NCI-H345 (cell line): ENCODE measurements at places on chromosomes 4 and X.
A peak's percentile ranks its signal among the peaks of the same experiment; 100 is the strongest.

GRCh38 chr4:55574252-55574651 lies 17.8 kb downstream of the PDCL2 start:
- DNase-seq, result no peak

GRCh38 chr4:144787365-144788258 lies 141.7 kb downstream of the HHIP start:
- DNase-seq, result no peak

DNA sequence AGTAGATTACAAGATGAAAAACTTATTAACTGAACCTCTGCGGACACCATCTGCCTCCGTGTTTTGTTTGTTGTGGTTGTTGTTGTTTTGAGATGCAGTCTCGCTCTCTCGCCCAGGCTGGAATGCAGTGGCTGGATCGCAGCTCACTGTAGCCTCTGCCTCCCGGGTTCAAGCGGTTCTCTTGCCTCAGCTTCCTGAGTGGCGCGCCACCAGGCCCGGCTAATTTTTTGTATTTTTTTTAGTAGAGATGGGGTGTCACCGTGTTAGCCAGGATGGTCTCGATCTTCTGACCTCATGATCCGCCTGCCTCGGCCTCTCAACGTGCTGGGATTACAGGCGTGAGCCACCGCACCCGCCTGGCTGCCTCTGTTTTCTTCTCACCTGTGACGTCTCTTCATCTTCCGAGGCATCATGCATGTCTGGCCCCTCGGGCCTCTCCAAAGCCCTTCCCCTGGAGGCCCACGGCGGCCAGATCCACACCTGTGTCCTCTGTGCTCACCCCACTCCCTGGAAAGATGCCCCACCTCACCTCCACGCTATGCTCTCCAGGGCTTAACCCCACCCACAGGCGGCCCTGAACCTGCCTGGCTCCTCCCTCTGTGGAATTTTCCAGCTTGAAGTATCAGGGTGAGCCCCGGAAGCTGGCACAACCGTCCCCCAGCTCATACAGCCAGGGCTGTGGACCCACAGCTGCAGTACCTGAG lies 77.0 kb upstream of the MXD4 start:
- DNase-seq, result no peak

- DNase-seq, result peak; percentile 1
These were observed 314.5 kb upstream of the HS3ST1 start for GRCh38 chr4:11743236-11743635.

GRCh38 chr4:16278178-16278577 lies 51.9 kb upstream of the TAPT1 start:
- DNase-seq, result no peak

DNA sequence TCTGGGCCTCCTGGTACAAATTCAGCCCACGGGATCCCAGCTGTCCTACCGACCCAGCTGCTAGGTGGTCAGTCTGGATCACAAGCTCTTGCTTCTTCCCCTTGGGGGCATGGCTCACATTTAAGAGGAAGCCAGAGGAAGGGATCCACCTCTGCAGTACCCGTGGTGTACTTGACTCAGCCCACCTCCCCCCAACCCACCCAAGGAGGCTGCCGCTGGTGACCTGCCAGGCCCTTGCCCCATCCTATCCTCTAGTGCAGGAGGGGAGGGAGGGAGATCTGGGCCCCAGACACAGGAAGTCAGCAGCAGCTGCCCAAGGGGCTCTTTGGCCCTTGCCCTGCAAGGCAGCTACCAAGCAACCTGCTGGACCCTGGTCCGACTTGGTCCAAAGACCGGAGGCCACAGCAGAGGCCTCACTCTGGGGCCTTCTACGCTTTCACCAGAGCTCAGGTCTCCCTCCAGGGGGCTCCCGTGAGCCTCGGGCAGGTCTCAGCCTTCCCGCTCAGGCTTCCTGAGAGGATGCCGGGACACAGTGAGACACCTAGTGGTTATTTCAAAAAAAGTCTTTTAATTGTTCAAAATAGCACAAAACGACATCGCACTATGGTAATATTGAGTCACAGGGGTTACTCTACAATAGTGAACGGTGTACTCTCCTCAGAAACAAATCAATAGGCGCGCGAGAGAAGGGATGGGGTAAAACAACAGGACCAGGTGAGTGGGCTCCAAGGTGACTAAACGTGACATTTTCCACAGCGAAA lies 2.7 kb upstream of the RENBP start:
- DNase-seq, result peak; percentile 74

GRCh38 chrX:2220829-2221567 lies 279.8 kb downstream of the DHRSX start:
- no peak for DNase-seq

DNA sequence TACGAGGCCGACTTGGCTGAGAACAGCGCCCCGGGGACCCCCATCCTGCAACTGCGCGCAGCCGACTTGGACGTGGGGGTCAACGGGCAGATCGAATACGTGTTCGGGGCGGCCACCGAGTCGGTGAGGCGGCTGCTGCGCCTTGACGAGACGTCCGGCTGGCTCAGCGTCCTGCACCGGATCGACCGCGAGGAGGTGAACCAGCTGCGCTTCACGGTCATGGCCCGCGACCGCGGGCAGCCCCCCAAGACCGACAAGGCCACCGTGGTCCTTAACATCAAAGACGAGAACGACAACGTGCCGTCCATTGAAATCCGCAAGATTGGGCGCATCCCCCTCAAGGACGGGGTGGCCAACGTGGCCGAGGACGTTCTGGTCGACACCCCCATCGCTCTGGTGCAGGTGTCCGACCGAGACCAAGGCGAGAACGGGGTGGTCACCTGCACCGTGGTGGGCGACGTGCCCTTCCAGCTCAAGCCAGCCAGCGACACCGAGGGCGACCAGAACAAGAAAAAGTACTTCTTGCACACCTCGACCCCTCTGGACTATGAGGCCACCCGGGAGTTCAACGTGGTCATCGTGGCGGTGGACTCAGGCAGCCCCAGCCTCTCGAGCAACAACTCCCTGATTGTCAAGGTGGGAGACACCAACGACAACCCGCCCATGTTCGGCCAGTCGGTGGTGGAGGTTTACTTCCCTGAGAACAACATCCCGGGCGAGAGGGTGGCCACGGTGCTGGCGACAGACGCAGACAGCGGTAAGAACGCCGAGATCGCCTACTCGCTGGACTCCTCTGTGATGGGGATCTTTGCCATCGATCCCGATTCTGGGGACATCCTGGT lies 2.4 kb downstream of the PCDH7 start:
- no peak for DNase-seq

DNA sequence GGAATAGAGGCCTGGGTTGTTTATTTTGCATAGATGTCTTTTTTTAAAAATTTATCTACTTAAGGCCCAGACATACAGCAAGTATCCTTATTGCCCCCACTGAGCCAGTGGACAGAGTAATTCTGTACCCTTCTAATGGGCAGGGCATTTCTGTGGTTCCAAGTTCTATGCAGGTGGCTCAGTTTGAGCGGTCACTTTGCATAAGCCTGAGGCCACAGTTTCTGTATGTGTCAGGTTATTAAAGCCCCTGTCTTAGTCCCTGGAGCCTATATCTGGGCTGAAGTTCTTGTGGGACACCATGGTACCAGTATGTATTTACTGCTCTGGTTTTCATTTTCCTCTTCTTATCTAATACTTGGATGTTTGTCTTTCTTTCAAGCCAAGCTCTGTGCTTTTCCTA lies 168.8 kb downstream of the MID1IP1 start:
- DNase-seq, result no peak

GRCh38 chr4:71338846-71339593 lies at the start of gene SLC4A4:
SLC4A4 (plus strand) TSS chr4:71339020.
- DNase-seq, result no peak

- no peak for DNase-seq
These were observed 40.5 kb downstream of the ZCCHC12 start for GRCh38 chrX:118864063-118864635.

DNA sequence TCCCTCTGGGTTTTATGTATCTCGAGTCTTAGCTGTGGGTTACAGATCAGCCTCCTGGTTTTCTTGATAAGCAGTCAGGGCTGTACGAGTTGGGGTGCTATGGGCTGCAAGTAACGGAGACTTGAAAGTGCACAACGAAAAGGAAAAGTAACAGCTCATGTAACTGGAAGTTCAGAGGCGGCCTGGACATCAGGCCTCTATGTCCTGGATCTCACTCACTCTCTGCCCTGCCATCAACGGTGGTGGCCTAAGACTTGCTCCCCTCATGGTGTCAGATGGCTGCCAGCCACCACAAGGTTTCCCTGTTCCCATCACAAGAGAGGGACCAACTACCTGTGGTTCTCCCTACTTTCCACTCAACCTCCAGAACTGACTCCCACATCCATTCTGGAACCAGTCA lies 4.8 kb downstream of the PPP2R2C start:
- no peak for DNase-seq

DNA sequence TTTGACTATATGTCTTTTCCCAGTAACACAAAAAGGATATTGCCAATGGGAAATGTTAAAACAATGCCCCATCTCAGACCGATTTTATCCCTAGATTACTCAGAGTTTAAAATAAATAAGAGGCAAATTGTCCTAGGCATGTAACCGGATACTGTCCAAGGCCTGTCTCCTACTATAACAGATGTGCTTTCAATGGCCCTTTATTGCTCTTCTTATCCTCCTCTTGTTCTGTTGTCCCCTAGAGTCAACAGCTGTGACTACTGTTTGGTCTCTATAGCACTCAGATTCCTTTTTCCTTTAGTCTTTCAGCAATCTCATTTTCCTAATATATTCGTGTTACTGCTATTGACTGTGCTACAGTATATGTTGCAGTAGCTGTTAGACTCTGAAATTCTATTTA lies 66.8 kb upstream of the PLS3 start:
- peak; percentile 45 for DNase-seq

- no peak for DNase-seq
These were observed 48.6 kb upstream of the GYPA start for GRCh38 chr4:144189121-144189520.

DNA sequence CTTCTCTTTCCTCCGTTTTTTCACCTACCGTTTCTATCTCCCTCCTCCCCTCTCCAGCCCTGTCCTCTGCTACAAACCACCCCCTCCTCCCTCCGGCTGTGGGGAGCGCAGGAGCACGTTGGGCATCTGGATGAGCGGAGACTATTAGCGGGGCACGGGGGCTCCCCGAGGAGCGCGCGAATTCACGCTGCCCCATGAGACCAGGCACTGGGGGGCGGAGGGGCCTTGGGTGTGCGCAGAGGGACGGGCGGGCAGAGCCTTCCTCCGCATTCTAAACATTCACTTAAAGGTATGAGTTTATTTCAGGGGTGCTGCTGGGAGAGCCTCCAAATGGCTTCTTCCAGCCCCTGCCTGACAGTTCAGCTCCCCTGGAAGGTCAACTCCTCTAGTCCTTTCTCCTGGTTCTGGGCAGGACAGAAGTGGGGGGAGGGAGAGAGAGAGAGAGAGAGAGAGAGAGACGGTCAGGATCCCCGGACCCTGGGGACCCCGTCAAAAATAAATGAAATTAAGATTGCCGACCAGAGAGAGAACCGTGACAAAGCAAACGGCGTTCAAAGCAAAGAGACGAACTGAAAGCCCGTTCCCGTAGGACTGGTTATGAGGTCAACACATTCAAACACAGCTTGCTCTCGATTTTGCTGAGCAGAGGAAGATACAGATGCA lies 5.0 kb downstream of the SHOX start:
- DNase-seq, result no peak

GRCh38 chr4:29046781-29047180 lies 1673.4 kb upstream of the PCDH7 start:
- no peak for DNase-seq

- no peak for DNase-seq
These were observed 12.0 kb upstream of the CD38 start for GRCh38 chr4:15765910-15766697.

GRCh38 chrX:13829983-13830382 lies 13.1 kb upstream of the GPM6B start:
- DNase-seq, result no peak
